Renal cortex interstitium (tissue), 15 donors: ENCODE measurements at places on chromosomes 3 and 15. TPM values are rescaled to one million over a fixed set of nuclear protein-coding genes. Genes with fewer than 3 reads are reported as not detected.

GRCh38 chr3:186502966-186503712 is 41.0 kb downstream of the CRYGS start:
- DNase-seq, result no peak

DNA sequence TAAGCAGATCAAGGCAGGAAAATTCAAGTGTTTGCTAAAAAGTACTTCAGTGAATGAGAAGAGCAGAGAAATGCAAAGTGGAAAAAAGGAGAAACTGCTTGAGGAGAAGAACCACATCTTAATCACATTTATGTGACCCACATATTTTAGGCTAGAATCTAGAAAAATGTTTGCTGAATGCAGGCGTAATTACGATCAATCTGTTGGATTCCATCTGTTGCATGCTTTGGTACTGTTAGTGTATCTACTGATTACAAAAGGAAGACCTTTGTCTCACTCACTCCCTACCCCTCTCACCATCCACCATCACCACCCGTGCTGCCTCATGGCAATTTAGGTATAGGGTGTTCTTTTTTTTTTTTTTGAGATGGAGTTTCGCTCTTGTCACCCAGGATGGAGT is 9.7 kb upstream of the TBL1XR1 start:
- no peak for DNase-seq

DNA sequence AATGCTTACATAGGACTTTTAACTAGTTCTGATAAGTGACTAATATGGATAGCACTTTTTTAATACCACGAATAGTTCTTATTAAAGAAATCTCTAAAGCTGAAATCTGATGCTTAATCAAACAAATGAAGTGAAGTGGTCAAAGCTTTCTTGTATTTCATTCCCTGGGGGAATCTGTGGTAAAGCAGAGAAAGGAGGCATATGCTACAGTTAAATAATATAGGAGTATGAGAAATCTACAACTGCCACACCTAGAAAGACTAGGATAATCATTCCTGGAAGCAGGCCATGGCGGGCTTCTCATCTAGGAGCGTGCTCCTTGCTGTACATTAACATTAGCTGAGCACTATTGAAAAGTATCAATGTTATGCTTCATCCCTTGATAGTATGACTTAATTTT is 835.7 kb downstream of the OTOL1 start:
- no peak for DNase-seq

DNA sequence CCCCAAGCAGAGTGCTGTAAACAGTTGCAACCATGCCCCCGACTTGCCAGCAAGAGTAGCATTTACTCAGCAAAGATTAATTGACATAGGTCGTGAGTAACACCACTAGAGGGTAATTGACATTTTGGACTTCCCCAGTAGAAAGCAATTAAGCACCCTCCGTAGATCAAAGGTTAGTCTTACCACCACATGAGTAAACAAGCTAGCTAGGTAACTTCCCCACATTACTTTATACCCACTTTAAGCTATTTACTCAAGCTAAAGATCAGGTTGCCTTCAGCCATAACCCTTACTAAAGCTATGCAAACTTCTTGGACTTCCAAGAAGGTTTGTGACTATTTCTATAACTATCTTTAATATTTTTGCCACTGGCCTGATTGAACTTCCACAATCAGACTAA is 1072.7 kb downstream of the OTOL1 start:
- DNase-seq, result no peak

GRCh38 chr3:156304406-156304805 is 184.0 kb downstream of the KCNAB1 start:
- no peak for DNase-seq

DNA sequence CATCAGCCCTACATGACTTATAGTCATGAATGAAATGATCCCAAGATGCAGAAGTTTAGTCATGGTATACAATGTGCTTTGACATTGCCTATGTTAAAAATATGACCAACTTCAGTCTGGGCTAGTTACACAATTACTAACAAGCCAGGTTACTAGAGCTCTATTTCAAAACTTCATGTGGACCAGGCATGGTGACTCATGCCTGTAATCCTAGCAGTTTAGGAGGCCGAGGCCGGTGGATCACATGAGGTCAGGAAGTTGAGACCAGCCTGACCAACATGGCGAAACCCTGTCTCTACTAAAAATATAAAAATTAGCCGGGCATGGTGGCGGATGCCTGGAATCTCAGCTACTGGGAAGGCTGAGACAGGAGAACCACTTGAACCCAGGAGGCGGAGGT is 613.0 kb downstream of the CADM2 start:
- DNase-seq, result no peak

- no peak for DNase-seq
These were observed 32.7 kb downstream of the ZNF385D start for GRCh38 chr3:21718161-21718765.

- no peak for DNase-seq
These were observed 2.9 kb upstream of the RBM6 start for GRCh38 chr3:49937090-49937489.

DNA sequence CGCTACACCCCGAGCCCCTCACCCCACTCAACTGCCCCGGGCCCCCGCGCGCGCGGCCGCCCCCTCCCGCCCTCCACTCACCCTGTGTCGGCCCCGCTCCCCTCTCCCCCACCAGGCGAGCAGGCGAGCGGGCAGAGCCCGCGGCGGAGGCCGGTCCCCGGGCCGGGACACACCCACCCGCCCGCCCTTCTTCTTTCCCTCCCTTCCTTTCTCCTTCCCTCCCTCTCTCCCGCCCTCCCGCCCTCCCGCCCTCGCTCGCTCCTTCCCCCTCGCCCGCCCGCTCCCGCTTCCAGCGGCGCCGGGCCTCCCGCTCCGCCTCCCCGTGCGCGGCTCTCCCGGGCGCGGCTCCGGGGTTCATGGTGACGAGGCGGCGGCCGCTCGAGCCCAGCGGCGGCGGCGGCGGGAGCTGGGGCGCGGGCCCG is at the start of gene CTDSPL:
Gene CTDSPL (plus strand): TSS at position 261 of the 422 bp plus-strand sequence. CDS start 320 bp downstream, outside the sequence.
- no peak for DNase-seq

GRCh38 chr3:8967553-8967952 is 4.3 kb upstream of the RAD18 start:
- no peak for DNase-seq

DNA sequence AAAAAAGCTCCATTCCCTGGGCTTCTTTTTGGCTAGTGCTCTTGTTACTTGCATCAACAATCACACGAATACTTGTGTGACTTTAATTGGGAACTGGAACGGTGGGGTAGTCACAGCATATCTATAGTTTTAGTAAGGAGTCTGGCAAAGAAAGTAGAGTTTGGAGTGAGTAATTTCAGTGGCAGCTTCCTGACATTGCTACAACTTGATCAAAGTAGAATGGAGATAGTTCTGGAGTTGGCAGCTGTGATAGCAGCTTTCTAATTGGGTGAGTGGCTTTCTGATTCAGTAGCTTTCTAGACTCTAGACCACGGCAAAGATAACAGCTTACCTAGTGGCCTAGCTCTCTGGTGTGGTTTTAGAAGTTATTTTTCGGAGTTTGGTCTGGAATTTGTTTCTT is 475.0 kb downstream of the TUSC7 start:
- no peak for DNase-seq

DNA sequence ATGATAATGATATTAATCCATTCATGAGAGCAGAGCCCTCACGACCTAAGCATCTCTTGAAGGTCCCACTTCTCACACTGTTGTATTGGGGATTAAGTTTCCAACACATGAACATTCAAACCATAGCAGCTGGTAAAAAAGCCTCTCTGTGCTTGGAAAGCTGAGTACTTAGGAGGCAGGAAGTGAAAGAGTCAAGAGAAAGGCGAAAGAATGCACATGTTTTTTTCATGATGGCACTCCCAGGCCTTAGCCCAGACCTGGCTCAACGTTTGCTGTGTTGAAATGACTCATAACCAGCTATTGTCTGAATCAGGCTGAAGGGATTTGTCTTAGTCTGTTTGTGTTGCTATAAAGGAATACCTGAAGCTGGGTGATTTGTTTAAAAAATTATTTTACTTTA is 84.4 kb upstream of the RGMA start:
- DNase-seq, result no peak

DNA sequence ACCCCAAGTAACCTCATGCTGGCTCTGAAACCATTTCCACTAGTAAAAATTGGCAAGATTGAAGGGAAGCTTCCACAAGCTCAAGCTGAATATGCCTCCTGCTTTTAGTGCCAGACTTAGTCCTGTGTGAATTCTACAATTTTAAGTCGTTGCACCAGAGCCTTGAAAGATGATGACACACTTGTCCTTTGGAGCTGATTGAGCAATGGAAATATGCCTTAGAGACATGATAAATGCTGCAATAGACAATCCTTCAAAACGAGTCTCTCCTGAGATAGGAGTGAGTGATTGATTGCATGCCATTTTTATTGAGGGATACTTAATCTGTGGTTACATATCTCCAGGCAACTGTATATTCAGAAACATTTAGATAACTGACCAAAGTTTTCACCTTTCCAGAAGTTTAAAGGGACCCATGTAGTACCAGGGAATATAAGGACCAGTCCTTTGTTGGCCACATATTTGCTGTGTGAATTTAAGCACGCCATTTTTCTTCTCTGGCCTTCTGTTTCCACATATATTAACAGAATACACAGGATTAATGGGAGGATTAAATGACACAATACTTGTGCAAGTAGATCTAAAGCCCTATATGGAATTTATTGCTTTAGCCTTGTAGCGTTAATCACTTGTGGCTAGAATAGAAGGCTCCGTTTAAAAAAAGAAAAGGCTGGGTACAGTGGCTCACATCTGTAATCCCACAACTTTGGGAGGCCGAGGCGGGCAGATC is 65.1 kb downstream of the PPARG start:
- DNase-seq, result no peak

GRCh38 chr3:177201700-177202397 is 4.6 kb upstream of the TBL1XR1 start:
- no peak for DNase-seq

EPHA6 gene
- 0.96 TPM for polyA plus RNA-seq

SLC12A1 gene
- 230 TPM for polyA plus RNA-seq

FAM174B gene
- 31.8 TPM for polyA plus RNA-seq

ZIC1 gene
- 0.50 TPM for polyA plus RNA-seq

GOLGA6D gene
- polyA plus RNA-seq, result 0.40 TPM

SH2D7 gene
- polyA plus RNA-seq, result 0.65 TPM

HTR3E gene
- 0.11 TPM for polyA plus RNA-seq

MLH1 gene
- 50.2 TPM for polyA plus RNA-seq

ONECUT1 gene
- 0.08 TPM for polyA plus RNA-seq
